ENCODE measurements at places on chromosomes 16 and 17.
A peak's percentile ranks its signal among the peaks of the same experiment; 100 is the strongest.

DNA sequence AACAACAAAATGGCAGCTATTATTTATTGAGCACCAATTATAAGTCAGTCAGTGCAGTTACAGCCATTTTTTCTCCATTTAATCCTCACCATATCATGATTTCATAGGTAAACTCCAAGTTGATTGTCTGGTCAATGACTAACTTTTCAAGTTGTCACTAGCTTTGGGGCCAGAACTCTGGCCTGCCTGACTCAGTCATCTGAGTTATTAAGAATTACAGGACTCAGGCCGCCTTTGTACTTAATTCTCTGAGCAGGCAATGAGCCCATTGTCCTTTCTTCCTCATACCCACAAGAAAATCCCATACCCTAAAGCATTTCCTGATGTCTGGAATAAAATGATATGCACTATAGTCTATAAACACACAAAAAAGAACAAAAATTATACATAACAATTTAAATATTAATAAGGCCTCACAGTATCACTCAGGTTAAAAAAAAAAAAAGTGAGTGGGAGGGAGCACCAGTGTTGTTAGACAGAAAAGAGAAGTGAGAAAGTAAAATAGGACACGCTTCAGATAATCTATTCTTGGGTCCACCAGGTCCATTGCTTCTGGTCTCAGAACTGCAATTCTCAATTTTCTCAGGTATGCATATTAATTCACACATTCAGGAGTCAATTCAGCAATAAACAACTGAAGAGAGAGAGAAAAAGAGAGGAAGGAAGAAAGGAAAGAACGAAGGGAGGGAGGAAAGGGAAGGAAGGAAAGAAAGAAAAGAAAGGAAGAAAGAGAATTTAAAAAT lies 70.2 kb downstream of the SPAG9 start:
- DNase-seq: no peak

DNA sequence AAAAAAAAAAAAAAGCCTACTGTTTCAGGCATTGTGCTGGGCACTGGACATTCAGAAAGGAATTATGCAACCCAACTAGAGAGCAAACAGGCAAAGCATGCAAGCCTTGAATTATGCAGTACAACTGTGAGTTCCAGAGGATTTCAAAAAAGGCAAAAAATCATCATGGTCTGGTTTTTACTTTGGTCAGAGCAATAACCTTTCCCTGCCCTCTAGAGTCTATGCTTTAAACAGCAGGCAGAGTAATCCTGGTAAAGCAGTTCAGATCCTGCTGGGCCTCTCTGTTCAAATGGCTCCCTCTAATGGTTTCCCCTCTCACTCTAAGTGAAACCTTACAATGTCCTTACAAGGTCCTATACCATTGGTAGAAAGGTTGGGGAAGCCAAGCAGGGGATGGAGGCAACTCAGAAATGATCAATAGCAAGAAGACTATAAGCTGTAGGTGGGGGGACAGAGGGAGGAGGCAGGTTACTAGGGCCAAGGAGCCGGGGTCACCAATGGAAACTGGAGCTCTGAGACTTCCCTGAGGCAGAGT lies 4.6 kb upstream of the TAF15 start:
- DNase-seq: peak; percentile 67

DNA sequence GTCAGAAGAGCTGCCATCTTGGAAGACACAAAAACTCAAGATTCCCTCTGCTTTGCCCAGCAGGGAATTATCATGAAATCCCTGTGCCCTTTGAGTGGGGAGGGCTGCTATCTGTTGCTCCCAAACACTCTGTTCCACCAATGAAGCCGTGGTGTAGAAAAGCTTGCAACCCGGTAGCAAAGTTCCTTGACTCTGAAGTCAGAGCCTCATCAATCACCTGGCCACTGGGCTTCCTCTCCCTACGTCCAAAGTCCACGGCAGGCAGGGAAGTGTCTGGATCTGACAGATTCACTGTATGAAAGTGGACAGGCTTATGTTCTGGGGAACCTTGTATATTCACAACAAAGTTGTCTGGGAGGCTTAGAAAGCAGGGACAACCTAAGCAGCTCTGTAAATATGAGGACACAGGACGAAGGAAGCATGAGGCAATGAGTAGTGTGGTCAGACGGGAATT lies 343.3 kb downstream of the SLC39A11 start:
- DNase-seq: no peak

DNA sequence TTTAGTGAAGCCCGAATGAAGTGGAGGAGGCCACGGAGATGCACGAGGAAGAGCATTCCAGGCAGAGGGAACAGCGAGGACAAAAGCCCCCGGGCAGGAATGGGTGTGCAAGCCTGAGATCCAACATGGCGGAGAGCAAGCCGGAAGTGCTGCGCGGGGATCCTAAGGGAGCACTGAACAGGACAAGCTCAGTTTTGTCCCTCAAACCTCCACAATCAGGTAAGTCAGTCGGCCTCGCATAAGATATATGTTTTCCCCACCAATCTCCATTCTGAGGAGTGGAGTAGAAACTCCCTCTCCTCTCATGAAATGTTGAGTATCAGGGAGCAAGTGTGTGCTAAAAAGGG lies 32.9 kb upstream of the USP22 start:
- DNase-seq: no peak

- no peak for DNase-seq
These were observed 8.5 kb upstream of the RAI1 start for GRCh38 chr17:17672453-17673368.

DNA sequence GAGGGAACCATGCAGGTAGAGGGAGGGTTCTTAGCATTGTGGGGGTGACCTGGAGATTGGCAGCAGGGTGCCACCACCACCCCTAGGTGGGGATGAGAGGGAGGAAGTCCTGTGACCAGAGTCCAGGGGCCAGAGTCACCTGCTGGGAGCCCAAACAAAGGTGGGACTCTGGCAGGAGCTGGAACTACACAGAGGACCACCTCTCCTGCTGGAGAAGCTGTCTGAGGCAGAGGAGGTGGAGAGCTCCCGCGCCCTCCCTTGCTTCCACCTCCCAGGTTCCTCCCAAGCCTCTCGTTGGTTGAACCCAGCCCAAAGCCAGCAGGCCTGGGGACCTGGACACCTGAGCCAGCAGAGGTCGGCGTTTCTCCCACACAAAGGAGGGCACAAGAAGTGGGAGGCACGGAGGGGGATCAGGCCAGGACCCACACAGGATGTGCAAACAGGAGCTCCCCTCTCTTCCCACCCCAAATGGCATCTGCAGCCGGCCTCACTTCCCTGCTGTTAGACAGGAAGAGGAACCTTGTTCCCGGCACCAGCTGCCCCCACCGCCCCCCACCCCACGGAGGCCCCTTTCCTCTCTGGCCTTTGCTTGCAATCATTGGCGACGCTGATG lies 154.6 kb downstream of the SEC14L1 start:
- DNase-seq: no peak

GRCh38 chr16:50721549-50722404 lies 20.1 kb upstream of the CYLD start:
- DNase-seq: no peak

All from epithelial cell of proximal tubule (primary cell).